CD14-positive monocyte (primary cell): ENCODE measurements at places on chromosomes 2 and 18.

DNA sequence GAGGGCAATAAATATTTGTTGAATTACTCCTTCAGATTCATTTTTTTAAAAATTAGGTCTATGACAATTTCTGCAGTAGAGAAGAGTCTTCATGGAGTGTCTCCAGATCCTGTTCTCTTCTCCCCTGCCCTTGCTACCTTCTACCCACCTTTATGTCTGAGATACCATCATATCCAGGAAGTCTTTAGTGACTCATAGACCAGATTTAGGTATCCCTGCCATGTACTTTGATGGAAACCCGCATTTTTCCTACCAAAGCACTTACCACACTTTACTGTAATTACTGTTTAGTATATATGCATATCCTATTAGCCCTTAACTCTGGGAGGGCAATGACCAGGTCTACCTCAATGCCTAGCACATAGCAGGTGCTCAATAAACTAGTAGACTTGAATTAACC, 11.6 kb downstream of the ZNF397 start:
- DNase-seq = no peak

- DNase-seq = no peak
These were observed 156.6 kb downstream of the DNAH7 start for GRCh38 chr2:195912079-195912478.

DNA sequence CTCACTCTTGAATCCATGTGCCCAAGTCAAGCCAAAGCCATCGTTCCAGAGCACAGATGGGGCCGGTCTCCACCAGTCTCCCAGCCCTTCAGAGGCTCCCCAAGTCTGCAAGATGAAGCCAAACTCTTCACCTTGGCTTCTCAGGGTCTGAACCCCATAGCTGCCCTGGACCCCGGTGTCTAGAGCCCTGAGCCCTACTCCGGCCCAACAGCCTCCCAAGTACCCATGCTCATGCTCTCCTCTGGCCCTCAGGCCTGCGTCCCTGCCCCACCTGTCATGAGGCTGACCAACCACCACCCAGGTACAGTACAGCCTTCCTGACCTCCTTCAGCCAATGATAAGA, 46.0 kb downstream of the ZNF516 start:
- DNase-seq = no peak

- DNase-seq = no peak
These were observed 25.1 kb upstream of the TMEM214 start for GRCh38 chr2:27007416-27008374.

DNA sequence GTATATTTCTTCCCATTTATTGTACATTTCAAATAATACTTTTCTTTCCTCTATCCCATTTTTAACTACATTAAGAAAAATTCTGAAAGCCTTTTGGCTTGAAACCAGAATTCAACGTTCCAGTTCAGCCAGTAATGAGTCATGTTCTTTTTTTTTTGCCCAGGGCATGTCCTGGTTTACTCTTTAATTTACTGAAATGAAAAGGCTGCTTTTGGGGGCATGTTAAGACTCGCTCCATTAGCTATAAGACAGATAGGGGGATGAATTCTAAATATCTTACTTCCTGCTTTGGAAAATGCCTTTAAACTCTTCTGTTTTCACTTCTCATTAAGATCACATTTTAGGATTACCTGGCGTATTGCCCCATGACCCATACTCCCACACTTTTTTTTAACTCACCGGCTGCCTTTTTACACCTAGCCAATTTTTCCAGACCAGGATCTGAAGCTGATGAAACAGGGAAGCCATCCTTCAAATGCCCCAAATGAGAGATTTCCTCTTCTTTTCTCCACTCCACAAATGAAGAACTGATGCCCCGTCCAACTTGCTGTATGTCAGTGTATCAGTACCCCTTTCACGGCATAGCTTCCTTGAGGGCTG, 585 bp downstream of the ABCA12 start:
- DNase-seq = no peak

GRCh38 chr2:144944546-144945220, 424.8 kb upstream of the ZEB2 start:
- no peak for DNase-seq

- DNase-seq = no peak
These were observed 84.9 kb upstream of the MAP4K3 start for GRCh38 chr2:39521876-39522517.

- no peak for DNase-seq
These were observed 58.8 kb upstream of the CD302 start for GRCh38 chr2:159856760-159857159.

DNA sequence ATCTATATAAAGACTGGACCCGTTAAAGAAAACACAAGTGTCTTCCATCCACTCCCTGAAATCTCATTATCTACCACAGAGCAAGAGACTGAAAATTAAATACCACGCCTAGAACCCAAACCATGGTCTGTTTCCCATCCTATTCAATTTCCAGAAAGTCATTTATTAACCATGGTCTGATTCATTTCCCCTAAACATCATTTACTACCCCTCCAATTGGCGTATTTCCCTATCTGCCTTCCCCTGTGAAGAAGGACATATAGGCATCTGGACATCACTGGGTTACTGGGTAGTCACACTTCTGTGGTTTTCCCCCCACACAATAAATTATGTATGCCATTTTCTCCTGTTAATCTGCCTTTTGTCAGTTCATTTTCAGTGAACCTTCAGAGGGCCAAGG, 30.8 kb downstream of the CCDC93 start:
- no peak for DNase-seq

- no peak for DNase-seq
These were observed 176.6 kb upstream of the TACR1 start for GRCh38 chr2:75375646-75376582.

GRCh38 chr2:210443527-210443926, 33.0 kb downstream of the LANCL1 start:
- DNase-seq = no peak

DNA sequence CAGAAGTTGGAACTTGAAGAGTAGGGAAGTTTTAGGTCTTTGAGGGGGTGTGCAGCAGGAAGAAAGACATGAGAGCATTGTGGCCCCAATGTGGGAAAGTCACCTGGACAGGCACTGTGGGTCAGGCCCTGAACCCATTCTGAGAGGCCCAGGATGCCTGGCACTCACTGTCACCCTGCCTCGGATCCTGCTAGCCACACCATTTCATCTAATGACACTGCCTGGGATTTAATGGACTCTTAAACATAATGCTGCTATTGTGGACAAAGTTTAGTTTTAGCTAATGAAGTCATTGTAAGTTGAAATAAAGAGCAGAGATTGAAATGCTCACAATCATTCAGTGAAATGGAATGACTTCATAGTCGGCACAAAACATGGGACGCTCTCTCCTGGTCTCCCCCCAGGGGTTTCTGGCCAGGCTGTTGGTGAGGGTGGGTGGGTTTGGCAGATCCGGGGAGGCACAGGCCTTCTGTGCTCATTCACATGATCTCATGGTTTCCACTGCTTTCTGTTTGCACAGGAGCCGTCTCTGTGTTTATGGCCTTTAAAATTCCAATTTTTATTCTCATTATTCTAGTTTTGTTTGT, 141.8 kb upstream of the KLHL29 start:
- DNase-seq = no peak

DNA sequence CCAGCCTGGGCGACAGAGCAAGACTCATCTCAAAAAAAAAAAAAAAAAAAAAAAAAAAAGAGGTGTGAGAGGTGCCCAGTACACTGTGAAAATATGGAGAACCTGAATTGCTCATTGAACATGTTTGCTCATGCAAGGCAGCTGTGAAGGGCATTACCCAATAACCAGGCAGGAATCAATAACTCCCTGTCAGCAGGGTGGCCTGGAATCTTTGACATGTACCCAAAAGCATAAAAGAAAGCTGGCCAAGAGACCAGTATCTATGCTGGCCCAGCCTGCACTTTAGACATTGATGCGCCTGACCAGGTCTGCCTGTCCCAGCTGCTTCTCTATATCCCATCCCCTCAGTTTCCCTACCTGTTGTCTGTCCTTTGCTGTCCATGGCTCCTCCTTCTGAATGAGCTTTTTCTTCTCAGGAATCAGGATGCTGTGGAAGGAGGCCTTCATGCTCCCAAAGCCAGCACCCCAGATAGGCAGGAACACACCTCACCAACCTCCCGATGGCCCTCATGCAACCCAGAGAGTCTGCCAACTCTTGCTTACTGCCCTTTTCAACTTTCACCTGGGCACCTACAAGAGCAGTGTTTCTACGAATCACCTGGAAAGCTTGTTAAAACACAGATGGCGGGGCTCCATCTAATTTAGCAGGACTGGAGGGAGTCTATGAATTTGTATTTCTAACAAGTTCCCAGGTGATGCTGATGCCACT, 83.4 kb upstream of the PPP1CB start:
- DNase-seq = no peak

- no peak for DNase-seq
These were observed 4.2 kb downstream of the CNGA3 start for GRCh38 chr2:98350411-98350810.

DNA sequence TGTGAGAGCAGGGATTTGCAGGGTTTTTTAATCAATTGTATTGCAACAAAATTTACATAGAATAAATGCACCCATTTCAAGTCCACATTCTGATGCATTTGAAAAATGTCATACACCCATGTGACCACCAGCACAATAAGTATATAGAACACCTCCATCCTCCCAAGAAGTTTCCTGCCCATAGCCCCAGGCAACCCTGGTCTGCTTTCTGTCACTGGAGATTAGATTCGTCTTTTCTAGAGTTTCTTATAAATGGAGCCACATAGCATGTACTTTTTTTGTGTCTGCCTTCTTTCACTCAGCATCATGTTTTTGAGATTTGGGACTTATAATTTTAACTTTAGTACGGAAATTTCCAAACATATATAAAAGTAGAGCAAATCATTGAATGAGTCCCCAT, 127.2 kb upstream of the EPAS1 start:
- no peak for DNase-seq

GRCh38 chr2:164745012-164745797, 96.4 kb downstream of the COBLL1 start:
- no peak for DNase-seq

GRCh38 chr2:155412598-155412997, 714.1 kb downstream of the KCNJ3 start:
- no peak for DNase-seq

DNA sequence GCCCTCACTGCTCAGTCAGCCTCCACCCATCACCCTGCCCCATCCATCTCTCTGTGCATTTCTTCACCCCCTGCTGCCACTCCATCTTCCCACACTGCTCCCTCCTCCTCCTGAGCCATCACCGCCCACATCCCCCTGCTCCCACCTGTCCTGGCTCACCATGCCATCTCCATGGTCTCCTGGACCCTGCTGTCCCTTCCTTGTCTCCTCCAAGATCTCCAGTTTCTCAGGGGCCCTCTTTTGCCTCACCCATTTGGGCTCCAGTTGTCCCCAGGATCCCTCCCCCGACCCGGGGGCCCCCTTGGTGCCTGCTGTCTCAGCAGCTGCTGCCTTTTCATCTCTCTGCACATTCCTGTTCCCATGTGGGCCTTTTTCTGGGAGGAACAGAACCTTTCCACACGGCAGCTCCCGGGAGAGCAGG, 10.6 kb downstream of the SPEG start:
- no peak for DNase-seq

DNA sequence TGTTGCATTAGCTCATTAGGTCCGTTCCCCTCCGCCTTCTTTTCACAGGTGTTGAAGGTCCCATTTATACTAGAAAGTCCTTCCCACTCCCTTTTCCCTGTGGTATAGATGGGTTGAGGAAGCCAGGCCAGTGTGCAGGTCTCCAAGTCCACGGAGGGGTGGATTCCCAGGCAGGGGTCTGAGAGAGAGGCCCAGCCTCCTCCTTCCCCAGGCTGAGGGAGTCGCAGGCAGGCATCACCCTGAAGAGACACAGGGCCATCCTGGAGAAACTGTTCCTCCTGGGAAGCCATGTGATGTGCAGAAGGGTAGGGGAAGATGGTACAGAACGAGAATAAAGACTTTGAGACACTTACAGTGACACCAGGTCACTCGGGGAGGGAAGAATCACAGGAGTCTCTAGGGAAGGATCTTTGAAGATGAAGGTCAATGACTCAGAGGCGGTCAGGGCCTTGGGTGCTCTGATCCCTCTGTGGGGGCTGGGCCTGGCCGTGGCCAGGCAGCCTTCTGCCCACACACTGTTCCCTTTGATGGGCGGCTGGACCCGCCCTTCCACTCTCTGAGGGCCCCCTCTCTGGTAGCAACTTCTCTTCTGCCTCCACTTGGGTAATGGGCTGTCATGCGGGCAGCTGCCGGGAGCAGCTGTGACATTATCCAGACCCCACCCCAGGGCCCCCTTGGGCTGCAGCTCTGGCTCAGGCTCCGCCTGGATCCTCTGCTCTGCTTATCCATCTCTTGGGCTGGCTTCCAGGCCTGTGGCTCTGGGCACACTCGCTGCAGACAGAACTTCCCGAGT, 45.1 kb downstream of the RHOB start:
- DNase-seq = no peak

- peak; percentile 62 for DNase-seq
These were observed 37.7 kb upstream of the MEX3C start for GRCh38 chr18:51235009-51235789.

- peak; percentile 61 for DNase-seq
These were observed 35.7 kb downstream of the ODC1 start for GRCh38 chr2:10412380-10412779.

DNA sequence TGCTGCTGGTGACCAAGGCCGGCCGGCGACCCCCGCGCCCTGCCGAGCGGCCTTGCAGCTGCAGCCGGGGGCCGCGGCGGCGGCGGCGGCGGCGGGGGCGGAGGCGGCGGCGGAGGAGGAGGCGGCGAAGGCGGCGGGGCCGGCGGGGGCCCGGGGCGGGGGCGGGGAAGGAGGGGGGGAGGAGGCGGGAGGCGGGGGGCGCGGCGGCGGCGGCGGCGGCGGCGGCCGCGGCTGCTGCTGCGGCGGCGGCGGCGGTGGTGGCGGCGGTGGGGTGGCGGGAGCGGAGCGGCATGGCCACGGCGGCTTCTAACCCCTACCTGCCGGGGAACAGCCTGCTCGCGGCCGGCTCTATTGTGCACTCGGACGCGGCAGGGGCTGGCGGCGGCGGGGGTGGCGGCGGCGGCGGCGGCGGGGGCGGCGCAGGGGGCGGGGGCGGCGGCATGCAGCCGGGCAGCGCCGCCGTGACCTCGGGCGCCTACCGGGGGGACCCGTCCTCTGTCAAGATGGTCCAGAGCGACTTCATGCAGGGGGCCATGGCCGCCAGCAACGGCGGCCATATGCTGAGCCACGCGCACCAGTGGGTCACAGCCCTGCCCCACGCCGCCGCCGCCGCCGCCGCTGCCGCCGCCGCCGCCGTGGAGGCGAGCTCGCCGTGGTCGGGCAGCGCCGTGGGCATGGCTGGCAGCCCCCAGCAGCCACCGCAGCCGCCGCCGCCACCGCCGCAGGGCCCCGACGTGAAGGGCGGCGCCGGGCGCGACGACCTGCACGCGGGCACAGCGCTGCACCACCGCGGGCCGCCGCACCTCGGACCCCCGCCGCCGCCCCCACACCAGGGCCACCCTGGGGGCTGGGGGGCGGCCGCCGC, 1.5 kb downstream of the POU3F3 start:
- DNase-seq = no peak
